ENCODE measurements at places on chromosomes 7 and 10.

GRCh38 chr10:36504758-36505157, 620.6 kb upstream of the ANKRD30A start:
- no peak for DNase-seq

DNA sequence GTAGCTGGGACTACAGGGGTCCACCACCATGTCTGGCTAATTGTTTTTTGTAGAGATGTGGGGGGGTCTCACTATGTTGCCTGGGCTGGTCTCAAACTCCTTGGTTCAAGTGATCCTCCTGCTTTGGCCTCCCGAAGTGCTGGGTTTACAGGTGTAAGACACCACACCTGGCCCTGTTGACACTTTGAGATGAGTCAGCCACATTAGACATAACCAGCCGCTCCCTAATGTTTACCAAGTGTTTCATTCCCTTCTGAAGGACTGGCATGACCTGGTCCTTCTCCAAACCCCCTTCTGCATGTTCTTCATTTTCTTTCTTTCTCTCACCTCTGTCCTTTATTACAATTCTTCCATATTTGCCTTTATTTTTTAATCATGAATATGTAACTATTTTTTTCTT, 67.8 kb downstream of the TAF3 start:
- DNase-seq = no peak

DNA sequence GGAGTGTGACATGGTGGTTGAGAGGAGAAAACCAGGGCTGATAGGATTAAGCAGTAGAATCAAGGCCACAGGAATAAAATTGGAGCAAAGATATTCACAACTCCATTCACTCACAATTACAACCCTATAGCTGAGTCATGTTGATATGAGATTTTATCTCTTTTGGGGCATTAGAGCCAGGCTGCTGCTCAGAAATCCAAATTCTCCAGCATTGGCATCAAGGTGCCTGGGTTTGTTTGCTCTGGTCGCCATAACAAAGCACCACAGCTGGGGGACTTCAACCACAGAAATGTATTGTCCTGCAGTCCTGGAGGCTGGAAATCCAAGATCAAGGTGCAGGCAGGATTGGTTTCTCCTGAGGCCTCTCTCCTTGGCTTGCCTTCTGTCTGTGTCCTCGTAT, 52.5 kb upstream of the GRB10 start:
- no peak for DNase-seq

DNA sequence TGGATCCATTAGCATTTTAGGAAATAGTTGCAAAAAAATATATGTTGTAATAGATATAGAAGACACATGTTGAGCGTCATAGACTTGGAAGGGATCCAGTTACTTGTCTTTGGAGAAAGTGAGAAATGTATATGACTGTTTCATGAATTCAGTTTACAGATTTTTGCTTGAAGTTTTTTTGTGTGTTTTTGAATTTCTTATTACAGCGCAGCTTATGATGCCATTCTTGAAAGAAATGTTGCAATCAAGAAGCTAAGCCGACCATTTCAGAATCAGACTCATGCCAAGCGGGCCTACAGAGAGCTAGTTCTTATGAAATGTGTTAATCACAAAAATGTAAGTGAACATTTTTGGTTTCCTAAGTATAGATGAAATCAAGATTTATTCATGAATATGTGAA, 98.2 kb downstream of the MAPK8 start:
- no peak for DNase-seq

GRCh38 chr7:22551768-22552513, 52.0 kb upstream of the STEAP1B start:
- no peak for DNase-seq

DNA sequence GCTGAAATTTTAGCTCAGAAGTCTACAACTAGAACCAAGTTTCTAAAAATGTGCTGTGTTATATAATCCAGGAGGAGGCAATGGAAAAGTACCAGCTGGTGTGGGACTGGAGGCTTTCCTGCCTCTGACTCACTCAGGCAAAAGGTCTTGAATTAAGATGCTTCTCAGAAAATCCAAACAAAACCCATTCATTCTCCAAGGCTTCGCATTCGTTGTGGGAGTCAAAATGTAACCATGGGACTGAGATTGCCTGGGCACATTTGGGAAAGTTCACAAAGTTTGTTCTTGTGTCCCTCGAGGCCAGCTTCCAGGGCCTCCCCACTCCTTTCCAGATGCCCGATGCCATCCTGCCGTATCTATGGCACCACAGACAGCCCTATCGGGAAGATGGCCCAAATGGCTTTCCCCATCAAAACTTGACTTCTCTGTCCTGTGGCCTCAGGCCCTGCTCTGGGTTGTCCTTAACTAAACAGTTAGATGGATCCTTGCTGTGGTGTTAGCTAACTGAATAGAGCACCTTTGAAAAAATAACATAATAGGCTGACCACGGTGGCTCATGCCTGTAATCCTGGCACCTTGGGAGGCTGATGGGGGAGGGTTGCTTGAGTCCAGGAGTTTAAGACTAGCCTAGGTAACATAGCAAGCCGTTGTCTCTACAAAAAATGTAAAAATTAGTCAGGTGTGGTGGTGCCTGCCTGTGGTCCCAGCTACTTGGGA, 180.5 kb downstream of the PFKFB3 start:
- no peak for DNase-seq

DNA sequence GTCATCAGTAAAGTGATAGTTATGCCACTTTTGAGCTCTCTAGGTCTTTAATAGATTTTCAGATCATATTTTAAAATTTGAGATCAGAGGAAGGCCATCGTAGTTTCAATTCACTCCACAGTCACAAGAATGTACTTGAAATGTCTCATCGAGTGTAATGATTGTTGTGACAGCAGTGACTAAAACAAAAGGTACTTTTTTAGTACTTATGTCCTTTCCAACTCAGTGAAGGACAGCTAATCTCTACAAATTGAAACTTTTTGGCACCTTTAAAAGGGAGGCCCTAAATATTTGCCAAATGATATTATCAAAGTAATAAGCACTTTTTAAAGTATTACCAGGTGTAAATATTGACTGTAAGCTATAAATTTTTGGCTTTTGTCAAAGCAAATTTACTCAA, 702.9 kb upstream of the GRM3 start:
- no peak for DNase-seq

- no peak for DNase-seq
Observed at GRCh38 chr10:131210181-131210580, 101.3 kb downstream of the TCERG1L start.

GRCh38 chr10:8379906-8380832, 325.7 kb downstream of the GATA3 start:
- no peak for DNase-seq

DNA sequence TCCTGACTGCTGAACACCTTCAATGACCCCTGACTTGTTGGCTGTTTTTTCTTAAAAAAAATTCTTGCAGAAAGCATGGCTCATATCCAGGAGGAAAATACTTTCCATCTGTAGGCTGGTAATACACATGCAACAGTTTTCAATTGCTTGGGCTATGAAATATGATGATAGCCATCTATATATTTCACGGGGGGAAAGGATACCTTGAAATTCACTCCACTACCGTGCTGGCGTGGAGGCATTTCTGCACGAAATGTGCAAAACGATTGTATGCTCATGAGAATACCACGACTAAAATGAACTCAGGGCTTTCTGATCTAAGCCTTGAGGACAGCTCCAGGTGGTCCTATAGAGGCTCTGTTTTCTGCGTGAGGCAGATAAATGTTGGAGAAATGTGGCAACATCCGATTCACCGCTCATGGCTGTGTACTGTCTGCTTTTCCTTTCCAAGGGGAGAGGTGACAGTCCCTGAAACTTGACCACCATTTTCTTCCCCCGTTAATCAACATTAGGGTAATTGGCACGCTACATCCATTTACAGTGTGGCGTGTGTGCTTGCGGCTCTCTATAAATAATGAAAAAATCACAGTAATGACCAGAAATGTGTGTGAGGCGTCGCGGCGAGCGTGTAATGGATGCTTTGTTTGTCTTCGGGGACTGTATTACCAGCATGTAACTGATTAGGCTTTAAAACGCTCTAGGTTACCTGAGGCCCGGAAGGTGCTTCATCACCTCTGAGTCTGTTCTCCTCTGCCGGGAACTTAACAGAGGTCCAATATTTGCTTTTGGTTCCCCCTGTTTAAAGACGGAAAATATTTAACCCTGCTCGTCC, 12.8 kb upstream of the CARD11 start:
- DNase-seq = no peak

DNA sequence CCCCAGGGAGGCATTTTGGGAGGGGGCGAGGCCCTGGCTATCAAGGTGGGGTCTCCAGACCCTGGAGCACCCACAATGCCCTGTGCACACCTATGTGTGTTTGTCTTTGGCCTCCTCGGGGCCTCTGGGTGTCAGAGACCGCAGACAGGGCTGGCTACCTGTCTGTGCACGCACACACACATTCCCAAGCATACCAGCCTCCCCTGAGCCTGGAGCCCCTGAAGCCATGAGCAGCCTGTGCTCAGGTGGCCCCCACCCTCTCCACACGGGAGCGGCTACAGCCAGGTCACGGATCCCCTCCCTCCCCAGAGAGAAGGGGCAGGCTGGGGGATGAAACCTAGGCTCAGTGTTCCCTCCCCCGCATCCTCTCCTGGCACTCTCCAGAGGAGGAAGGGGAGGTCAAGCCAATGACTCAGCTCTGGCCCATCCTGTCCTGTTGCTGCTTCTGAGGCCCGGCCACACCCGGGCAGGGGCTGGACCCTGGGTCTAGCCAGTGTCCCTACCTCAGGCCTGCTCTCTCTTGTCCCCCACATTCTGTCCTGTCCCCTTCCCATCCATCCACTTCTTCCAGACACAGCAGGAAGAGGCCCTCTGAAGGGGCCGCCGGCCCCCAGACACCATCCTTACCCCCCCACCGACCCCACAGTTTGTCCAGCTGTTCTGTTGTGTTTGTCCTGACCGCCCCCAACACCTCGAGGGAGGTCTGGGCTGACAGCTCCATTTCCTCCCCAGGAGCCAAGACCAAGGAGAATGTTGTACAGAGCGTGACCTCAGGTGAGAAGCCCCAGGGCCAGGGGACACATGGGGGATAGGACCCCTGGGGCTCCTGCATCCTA, 720 bp downstream of the SNCG start:
- DNase-seq = no peak

DNA sequence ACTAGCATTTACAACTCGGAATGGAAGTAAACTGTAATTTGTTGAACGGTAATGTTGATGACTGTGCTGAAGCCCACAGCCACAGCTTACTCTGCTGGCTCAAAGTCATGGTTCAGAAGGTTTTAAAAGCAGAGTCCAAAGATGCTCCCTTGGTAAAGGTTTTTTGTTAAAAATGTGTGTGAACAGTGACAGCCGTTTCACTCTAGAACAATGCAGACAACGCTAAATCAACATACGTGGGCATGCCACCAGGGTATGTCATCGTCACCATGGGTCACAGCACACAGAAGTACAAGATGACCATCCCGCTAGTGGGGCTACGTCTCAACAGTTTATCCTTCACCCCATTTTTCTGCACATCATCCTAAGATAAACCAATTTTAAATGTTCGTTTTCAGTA, 106.5 kb upstream of the LANCL2 start:
- no peak for DNase-seq

DNA sequence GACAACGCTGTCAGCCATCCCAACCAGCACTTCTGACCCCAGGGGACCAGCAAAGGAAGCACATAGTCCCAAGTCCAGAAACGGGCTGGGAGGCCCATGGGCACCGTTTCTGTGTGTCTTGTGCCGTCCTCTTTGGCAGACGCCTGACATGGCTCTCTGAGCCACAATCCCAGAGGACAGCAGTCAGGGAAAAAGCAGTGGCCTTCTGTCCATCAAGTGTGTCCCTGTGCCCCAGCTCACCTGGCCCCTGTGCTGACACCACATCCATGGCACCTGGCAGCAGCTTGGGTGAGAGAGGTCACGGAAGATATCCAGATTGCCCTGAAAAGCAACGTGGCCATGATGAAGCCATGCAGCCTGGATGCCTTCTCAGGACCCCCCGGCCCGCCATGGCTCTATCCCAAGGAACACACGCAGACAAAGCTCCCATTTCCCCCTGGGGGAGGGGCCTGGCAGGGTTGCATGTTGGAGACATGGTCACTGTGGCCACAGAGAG, 38.1 kb upstream of the ANTXRL start:
- no peak for DNase-seq

Measured in T follicular helper cell (primary cell).